ENCODE measurements at places on chromosomes 12 and 14. TPM values are rescaled to one million over a fixed set of nuclear protein-coding genes. Genes with fewer than 3 reads are reported as not detected.

KLRG1 gene
- 5.1 TPM for polyA plus RNA-seq

DNA sequence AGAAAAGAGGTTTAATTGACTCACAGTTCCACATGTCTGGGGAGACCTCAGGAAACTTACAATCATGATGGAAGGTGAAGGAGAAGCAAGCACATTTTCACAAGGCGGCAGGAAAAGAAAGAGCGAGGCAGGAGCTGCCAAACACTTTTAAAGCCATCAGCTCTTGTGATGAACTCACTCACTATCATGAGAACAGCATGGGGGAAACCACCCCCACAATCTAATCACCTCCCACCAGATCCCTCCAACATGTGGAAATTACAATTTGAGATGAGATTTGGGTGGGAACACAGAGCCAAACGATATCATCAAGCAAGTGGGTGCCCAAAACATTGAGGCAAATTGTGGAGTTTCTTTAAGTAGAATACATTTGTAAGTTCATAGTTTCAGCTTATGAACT is 957.7 kb downstream of the DIO2 start:
- no peak for DNase-seq

IL31 gene
- not detected for polyA plus RNA-seq

RNASE3 gene
- polyA plus RNA-seq = 0.62 TPM

DNA sequence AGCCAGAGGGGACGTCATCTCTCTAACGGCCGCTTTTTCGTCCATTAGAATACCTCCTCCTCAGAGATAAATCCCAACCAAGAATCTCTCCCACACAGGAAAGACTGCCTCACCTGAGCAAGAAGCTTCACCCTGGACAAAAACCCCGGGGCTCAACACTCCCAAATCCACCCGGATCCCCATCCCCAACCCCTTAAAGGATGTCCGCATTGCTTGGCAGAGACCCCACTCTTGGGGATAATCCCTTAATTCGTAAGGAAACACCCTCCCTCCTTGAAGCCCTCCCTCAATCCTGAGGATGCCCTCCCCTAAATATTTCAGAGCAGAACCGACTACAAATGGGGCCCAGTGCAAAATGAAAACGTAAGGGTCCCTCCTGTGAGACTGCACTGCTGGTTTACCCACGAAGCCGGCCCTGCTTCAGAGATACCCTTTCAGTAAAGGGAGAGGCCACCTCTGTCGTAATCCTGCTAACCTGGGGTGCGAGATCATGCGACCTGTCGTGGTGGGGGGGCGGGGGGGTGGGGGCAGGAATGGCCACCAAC is 655 bp upstream of the DYNLL1 start:
- no peak for DNase-seq

- DNase-seq = peak; percentile 47
Observed at GRCh38 chr14:100747021-100747586, 20.4 kb downstream of the DLK1 start.

DNA sequence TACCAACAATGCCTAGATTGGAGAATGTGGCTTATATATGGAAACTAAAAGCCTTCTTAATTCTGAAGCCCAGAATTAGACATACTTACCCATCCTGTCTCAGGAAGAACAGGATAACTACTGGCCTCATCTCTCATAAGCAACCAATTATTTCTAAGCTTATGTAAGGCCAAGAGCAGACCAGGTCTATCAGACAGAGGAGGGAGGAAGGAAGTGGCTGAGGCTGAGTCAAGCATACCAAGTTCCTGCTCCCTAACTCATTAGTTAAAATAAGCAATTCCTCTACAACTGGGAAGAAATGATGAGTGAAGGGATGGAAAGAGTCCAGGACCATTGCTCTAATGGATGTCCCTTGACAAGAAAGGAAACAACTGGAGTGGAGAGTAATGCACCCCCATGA is 27.0 kb upstream of the INSM2 start:
- DNase-seq = no peak

GRCh38 chr12:10052193-10052913 is 21.9 kb downstream of the CLEC9A start:
- no peak for DNase-seq

CRIP1 gene
- polyA plus RNA-seq = 163 TPM
